ENCODE measurements at places on chromosomes 11 and 22.
A peak's percentile ranks its signal among the peaks of the same experiment; 100 is the strongest.

GRCh38 chr11:16881074-16881709 lies 133.0 kb downstream of the PLEKHA7 start:
- DNase-seq: no peak

DNA sequence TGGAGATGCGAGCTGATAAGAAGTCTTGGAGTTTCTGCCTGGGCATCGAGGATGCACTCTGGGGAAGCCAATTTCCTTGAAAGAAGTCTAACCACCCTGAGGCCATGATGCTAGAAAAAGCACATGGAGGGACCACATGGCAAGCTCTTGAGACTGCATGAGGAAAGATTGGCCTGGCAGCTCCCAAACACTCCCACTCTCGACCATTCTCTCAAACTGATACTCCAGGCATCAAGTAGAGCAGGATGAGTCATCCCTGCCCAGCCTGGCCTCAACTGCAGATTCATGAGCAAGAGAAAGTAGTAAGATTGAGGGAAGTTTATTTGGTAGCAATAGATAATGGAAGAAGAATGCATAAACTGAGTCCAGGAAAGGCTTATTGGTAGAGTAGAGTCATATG lies 194.3 kb downstream of the KIF18A start:
- DNase-seq: no peak

- no peak for DNase-seq
Observed at GRCh38 chr22:25161017-25161915, 38.4 kb upstream of the CRYBB3 start.

DNA sequence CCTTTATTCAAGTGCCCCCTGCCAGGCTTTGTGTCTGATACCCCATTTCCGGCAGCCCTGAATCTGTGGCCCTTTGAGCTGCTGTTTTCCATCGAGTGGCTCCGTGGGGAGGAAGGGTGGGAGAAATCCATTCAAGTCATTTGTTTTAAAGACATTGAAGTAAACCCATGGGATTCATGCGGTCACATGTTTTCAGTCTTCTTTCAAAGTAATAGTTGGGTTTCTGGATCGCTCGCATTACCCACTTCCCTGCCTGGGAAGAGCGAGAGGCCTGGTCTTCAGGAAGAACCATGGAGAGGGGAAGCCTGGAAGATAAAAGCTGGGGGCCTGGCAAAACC lies 14.4 kb downstream of the DAGLA start:
- DNase-seq: no peak

GRCh38 chr11:21289686-21290085 lies 620.3 kb downstream of the NELL1 start:
- DNase-seq: no peak

DNA sequence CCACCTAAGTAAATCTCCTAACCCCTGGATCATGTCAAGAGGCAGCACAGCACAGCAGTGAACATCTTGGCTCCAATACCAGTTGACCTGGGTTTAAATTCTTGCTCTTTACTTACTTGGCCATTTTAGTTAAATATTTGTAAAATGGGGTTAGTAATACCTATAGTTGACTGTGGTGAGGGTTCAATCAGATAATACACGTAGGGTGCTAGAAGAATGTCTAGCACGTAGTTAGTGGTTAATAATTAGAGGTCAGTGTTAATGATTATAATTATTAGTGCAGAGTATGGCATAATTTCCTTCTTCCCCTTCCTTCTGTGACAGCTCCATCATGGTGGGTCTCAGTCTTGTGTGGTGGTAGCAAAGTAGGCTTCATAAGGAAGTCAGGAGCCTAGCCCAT lies 520.8 kb downstream of the INSC start:
- DNase-seq: no peak

DNA sequence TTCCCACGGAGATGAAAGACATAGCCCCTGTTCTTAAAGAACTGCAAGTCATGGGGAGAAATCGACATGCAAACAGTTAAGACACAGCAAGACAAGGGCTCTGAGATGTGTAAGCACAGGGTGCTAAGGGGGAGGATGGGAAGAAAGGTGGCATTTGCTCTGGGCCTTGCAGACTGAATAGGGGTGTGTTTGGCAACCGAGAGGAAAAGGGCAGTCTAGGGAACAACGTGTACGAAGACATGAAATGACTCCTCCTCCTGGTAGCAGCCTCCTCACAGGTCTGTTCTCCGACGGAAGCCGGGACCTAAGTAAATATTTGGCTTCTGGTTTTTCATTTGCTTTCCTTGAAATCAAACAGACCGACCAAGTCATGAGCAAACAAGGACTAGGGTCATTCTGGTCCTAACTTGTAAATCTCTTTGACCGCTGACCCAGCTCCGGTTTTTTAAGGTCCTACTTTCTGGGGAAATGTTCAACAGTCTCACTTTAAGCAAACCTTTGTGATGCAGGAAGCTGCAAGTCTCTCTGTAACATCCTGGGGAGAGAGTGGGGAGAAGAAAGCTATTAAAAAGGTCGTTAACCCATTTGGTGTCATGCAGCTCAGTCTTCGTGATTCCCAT lies 19.7 kb downstream of the NNMT start:
- no peak for DNase-seq

- DNase-seq: no peak
Observed at GRCh38 chr22:35663371-35663770, 15.1 kb downstream of the APOL6 start.

DNA sequence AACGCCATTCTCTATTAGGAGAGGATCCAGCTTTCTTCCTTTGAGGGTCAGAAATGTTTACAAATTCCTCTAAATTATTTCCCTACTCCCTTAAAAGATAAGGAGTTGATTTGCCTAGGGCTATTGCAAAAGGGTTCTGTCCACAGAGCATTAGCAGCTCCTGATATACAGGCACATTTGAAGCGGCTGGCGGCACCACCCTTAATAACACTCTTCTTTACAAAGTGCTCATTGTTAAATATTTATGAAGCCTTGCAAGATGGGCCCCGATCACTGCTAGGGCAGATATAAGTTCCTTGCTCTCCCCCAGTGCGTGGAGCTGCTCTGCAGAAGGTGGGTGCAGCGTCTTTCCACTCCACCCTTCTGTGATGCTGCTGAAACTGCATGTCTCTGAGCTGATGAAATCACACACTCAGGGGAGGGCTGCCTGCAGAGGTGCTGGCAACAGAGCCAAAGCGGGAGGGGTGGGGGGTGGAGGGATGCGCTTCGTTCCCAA lies 116.7 kb upstream of the NTM start:
- no peak for DNase-seq

- no peak for DNase-seq
Observed at GRCh38 chr11:13368041-13368446, 90.5 kb downstream of the BMAL1 start.

DNA sequence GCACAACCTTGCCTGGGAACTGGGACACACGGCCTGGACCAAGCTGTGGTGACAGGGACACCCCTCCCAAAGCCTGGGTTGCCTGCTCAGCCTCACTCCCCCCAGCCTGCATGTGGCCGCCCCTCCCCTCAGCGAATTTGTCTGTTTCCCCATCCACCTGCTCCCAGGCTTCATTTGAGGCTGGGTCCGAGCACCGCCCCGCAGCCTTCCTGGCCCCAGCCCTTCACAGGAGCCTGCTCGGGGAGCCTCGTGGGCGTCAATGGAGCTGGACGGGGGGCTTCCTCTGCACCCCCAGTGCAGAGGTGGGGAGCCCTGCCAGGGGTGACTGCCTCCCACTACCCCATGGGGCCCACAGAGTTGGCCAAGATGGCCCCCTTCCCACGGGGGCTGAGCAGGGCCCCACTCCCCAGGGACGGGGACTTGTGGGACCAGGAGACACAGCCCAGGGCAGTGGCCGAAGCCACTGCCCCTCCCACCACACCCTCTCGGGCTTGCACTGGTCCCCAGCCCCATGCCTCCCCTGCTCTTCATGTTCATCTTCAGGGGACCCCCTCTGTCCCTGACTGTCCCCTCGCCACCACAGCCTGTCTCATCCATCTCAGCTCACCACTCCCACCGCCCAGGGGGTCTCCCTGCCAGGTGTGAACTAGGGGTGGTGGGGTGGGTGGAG lies 91.7 kb downstream of the WNT7B start:
- DNase-seq: peak; percentile 4

GRCh38 chr11:117442869-117443239 lies 115.2 kb downstream of the CEP164 start:
- DNase-seq: no peak

DNA sequence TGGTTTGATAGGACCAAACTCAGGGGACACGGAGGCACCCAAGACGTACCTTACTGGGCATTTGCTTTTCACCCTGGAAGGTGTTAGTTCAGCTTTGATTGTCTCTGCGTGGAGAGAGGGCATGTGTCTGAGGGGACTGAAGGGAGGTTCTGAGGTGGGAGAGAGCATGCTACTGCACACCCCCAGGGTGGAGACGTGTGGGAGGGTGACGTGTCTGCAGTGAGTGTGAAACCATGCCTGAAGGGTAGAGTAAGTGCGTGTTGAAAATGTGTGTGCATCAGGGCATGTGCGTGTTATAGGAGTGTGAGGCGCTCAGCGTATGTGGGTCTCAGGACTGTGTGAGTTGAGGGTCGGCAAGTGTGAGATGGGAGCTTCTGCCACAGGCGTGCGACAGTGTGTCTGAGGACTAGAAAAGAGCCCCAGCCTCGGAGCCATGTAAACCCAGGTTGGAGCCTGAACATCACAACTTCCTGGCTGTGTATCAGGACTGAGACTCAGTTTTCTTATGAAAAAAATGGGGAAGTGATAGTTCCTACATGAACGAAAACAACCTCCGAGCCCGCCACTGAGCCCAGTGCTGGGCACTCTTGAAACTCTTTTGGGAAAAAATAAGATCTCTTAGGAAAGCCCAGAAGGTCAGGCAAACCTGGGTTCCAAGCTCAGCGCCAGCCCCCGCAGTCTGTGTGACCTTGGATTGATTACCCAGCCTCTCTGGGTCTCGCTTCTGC lies 11.8 kb upstream of the KCNJ11 start:
- no peak for DNase-seq

DNA sequence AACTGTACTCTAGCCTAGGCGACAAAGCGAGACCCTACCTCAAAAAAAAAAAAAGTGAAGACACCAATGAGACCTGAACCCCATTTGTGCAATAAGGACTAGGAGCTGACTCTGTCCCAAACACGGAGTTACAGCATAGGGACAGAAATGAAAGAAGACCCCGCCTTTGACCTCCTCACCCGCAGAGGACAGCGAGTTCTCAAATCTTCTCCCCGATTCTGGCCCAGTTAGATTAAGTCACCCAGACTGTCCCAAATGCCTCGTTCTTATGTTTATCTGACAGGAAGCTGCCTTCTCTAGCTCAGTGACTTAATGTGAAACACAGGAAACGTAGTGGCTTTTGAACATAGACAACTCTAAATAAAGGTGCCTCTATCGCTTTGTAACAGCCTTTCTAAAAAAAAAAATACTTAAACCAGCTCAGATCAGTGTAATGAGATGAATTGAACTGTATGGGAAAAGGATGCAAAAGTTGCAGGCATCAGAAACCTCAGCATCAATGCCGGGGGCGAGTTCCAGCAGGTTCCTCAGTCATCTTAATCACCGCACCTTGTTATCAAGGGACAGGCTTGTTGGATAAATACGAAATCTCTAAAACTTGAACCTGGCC lies 10.6 kb downstream of the MYH9 start:
- DNase-seq: peak; percentile 57

- no peak for DNase-seq
Observed at GRCh38 chr11:77823775-77824174, 2.8 kb downstream of the AAMDC start.

DNA sequence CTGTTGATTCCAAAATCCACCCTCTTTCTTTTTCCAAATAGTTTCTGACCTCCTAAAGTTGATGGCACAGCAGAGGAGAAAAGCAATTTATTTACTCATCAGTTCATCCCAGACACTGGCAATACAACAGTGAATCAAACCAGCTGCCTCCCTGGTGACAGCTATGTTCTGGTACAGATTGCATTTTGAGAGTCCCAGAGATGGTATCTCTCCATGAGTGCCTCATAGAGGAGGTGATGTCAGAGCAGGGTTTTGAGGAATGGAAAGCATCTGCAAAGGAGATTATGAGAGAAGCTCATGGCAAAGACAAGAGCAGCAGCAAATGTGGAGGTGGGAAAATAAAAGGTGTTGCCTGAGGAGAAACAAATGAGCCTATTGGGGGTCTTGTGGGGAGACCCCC lies 377.2 kb downstream of the MN1 start:
- no peak for DNase-seq

- DNase-seq: no peak
Observed at GRCh38 chr11:57529012-57529411, 1.5 kb downstream of the TIMM10 start.

- DNase-seq: no peak
Observed at GRCh38 chr22:42433754-42434682, 1.8 kb upstream of the NFAM1 start.

- no peak for DNase-seq
Observed at GRCh38 chr22:38222797-38223119, 21.0 kb downstream of the MAFF start.

- no peak for DNase-seq
Observed at GRCh38 chr11:88815505-88815904, 250.3 kb downstream of the GRM5 start.

- DNase-seq: no peak
Observed at GRCh38 chr11:11520231-11521015, 101.4 kb downstream of the GALNT18 start.

DNA sequence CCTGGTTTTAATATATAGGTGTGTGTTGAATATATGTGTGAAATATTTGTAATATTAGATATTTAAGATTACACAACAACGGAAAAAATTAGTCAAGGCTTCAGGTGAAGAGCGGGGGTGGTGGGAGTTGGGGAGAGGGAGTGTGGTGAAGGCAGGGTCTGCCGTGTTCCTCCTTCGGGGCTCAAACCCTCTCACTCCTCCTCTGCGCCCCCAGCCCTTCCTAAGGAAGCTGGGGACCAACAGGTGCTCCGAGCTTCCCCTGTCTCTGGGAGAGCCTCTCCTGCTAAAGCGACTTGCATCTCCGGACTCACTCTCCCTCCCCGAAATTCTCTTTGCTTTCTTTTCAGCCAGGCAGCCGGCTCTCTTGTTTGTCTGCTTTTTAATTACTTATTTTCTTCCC lies 960 bp upstream of the CADM1 start:
- DNase-seq: no peak

GRCh38 chr11:72493426-72494108 lies 59.2 kb upstream of the CLPB start:
- DNase-seq: no peak
